ENCODE measurements at places on chromosomes 6 and 20. TPM values are rescaled to one million over a fixed set of nuclear protein-coding genes. Genes with fewer than 3 reads are reported as not detected.

Gene LRRC73
- 0.06 TPM for total RNA-seq

Gene GNRH2
- total RNA-seq = not detected

Gene SCRT2
- total RNA-seq = not detected

Gene SIRPG
- total RNA-seq = not detected

Gene IP6K3
- total RNA-seq = not detected

Gene PTGIS
- 0.49 TPM for total RNA-seq
